ENCODE measurements at places on chromosomes 13 and 19.
A peak's percentile ranks its signal among the peaks of the same experiment; 100 is the strongest.

DNA sequence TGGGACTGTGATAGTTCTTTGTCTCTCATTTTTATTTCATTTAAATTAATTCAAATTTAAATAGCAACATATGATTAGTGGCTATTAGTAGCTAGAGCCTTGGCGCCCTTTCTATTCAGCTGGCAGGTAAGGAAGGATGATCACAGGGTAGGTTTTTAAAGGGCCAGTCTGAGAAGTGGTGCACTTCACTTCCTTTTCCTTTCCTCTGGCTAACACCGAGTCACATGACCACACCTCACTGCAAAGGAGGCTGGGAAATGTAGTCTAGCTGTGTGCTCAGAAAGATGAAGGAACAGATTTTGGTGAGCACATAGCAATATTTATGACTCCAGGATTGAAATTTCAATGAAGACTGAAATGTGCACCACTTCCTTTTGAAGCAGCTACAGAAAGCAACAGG is 128.7 kb downstream of the TSHZ3 start:
- DNase-seq, result no peak

- peak; percentile 65 for DNase-seq
Observed at GRCh38 chr13:30463787-30464495, 1.8 kb downstream of the HMGB1 start.

DNA sequence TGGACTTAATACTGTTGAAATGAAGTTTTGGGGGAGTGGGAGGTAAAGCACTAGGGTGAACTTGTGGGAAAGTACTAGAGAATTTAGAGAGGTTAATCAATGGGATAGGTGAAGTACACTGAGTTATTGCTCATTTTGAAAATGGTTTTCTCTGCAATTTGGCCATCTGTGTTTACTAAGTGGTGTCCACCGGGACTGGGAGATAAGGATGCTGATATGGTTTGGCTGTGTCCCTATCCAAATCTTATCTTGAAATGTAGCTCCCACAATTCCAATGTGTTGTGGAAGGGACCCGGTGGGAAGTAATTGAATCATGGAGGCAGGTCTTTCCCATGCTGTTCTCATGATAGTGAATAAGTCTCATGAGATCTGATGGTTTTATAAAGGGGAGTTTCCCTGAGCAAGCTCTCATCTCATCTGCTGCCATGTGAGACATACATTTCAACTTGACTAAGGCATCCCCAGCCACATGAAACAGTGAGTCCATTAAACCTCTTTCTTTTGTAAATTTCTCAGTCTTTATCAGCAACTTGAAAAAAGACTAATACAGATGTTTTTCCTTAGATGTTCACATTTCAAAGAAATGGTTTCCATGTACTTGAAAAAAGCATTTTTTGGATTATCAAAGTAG is 1569.4 kb upstream of the PRR20A start:
- no peak for DNase-seq

GRCh38 chr19:15432018-15432494 is 13.3 kb upstream of the AKAP8L start:
- DNase-seq, result no peak

GRCh38 chr19:34066007-34066643 is 106.2 kb upstream of the LSM14A start:
- no peak for DNase-seq

DNA sequence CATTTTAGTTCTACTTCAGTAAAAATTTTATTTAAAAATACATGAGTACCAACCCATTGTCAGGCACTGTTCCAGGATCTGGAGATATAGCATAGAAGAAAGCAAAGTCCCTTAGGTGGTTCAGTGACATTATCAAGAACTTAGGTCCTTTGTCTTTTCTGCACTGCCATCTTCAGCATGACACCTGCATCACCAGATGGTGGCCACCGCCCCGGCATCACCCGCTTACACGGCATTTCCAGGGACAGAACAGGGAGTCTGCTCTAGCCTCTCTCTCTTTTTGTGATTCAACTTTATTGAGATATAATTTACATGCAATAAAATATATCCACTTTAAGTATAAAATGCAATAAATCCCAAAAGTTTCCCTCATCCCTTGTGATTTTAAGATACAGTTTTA is 23.5 kb downstream of the DYRK1B start:
- no peak for DNase-seq

DNA sequence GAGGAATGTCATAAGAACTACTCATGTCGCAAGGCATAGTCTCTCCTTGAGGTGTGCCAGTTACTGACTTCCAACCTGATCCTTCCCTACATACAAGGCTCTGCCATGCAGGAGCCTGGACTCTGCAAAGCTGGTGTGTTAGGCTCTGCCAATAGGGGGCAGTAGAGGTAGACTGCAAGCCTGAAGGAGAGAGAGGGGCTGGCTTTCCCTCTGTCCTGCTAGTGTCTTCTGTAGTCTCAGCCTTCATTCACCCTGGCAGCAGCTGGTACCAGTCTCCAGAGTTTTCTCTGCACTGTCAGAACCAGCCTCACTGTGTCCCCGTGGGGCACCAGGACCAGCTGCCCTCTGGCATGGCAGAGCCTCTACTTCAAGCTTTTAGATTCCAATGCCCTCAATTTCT is 14.5 kb downstream of the SHISA2 start:
- DNase-seq, result no peak

GRCh38 chr19:52946322-52947310 is 16.1 kb downstream of the ZNF816 start:
- no peak for DNase-seq

DNA sequence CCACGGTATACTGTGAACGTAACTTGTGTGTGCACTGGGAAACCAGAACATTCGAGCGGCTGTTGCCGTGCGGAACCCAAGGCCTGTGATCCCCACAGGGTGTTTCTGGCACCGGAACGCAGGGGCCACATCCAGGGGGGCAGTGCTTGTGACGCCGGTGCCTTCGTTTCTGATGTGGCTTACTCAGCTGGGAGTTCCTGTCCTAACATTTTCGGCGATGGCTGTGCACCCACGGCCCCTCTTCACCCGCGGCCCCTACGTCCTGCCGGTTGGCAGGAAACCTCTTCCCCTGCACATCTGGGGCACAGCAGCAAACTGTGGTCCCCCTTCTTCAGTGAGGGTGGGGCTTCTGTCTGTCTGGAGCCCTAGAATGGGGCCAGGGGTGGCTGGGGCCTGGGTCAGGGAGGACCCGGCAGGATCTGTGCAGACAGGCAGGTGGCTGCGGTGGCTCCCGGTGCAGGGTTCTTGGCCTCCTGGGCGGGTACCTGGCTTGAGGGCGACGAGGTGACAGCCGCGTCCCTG is 26.2 kb downstream of the CSNK1G2 start:
- DNase-seq, result no peak

DNA sequence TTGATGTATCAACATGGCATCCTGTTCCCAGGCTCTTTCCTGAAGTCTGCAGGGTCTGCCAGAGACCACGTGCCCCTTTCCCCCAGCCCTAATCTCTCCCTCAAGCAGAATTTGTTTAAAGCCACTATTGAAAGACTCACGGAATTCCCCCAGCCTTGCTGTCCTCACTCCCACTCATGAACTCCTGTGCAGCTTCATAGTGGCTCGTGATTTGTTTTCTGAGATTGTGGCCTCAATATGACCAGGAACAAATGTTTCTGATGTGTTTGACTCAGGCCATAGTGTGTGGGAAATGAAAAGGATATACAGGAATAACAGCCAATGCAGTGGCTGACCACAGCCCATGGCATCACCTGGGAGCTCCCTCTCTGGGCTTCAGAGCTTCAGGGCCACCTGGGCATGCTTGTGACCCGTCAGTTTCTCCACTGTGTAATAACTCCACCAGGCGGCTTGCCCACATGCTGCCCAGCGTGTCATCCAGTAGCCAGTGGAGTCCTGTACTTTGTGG is 8.1 kb upstream of the SERPINE3 start:
- DNase-seq, result no peak

DNA sequence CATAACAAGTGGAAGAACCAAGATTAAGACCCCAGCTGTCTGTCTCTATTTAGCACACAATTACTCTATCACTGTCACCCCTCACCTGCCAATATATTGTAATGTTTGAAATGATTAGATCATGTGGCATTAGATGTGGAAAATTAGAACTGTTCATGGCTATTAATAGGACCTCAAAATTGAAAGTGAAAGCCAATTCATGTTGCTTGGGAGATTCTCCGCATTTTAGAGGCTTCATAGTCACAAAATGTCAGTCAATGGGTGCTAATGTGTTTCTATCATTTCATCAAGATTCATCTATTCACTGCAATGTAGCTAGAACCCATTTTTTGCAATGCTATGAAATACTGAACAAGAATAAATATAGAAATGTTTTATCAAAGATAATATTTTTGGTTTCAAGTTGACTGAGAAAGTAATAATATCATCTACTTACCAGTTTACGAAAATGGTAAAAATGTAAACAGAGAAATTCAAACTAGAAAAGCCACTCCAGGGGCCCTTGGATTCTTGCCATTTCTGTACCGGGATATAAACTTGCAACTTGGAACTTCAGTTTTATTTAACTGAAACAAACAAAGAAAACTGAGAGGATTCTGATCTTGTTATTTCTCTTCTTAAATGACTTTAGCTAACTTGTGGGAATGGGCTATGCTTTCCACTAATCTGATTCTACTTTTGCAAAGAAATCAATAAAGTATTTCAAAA is 388.6 kb downstream of the DCT start:
- DNase-seq, result no peak

DNA sequence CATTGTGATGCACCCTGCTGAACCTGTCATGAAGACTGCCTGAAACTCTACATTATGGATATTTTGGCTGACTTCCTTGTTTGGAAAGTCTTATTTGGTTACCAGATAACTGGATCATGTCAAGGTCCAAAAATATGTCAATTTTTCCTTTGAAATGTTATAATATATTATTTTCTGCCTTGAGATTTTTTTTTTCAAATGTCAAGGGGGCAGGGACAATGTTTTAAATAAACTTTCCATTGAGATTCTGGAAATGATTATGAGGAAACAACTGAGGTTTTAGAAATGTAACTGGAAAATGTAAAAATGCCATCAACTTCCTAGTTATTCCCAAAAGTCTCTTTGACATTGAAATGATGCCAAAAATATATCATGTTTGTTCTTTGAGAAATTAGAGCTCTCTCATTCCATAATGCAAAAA is 117.0 kb downstream of the RFC3 start:
- no peak for DNase-seq

DNA sequence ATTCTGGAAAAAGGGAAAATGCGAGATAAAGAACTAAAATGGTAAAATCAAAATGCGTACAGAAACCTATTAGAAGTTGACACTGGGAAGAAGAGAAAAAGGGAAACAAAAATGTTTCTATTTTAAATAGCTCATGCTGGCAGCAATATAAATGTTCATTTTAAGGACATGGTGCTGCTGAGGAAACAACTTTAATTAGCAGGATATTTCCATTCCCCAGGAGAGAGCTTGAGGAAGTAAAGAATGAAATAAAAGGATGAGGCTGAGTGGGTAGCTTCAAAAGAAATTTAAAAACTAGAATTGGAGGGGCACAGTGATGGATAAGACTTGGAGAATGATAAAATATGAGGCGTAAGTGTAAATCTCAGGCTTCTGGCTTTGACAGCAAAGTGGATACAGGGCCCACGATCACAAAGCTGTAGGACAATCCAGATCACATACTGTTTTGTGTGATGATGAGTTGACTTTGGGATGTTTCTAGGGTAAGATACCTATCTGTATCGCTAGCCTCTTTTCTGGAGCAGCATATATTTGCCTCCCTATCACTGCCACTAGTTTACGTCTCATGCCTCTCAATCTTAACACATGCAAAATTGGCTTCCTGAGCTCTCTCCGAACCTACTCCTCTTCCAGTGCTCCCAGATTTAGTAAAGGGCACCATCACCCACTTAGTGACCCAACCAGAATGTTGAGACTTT is 571.3 kb upstream of the MIR17HG start:
- DNase-seq, result no peak

DNA sequence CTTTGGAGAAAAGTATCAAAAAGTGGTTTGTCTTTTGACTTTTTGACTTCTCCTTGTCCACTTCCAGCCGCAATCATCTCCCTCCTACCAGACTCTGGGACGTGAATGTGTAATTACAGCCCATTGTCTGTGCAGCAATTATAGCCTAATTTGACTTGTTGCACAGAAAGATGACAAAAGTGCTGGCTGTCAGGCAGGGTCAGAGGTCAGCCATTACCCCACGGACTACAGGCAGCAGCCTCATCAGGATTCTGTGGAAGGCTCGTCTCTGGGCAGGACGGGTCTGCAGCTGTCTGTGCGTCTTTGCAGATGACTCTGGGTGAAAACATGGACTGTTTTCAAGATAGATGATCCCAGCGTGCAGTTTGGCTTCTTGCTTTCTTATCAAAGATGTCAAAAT is 102.2 kb upstream of the EDNRB start:
- DNase-seq, result no peak

DNA sequence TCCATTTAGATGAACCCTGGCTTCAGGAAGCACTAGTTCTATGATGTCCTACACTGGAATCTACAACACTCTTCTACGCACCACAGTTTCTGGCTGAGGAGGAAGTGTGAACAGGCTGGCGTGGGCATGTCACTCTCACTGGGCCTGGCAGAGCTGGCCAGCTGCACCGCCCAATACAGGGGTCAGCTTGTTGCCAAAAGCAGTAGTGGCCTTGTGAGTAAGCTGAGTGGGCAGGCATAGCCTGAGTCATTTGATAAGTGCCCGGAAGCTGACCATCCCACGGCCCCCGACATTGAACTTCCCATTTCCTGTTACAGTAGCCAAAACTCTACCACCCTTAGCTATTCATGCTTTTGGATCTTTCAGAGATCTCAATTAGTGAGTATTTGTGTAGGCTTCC is 240.9 kb upstream of the SERP2 start:
- DNase-seq, result no peak

DNA sequence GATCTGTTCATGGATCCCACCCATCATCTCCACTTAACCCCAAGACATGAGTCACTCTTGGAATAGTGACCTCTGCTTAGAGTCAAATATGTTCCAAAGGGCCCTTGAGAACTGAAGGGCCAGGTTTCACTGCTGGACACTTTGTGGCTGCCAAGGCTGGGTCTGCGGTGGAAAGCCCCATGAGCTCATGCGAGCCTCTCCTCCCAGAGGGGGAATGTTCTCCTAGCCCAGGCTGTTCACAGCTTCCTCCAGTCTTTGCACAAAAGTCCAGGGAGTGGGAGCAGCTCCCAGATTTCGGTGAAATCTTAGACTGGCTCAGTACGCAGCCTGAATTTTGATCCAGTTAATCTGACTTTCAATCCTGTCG is 732 bp upstream of the DCLK1 start:
- no peak for DNase-seq

GRCh38 chr19:29618871-29619270 is 12.8 kb downstream of the POP4 start:
- no peak for DNase-seq

GRCh38 chr19:45677351-45678230 is 9.6 kb downstream of the GIPR start:
- peak; percentile 69 for DNase-seq

DNA sequence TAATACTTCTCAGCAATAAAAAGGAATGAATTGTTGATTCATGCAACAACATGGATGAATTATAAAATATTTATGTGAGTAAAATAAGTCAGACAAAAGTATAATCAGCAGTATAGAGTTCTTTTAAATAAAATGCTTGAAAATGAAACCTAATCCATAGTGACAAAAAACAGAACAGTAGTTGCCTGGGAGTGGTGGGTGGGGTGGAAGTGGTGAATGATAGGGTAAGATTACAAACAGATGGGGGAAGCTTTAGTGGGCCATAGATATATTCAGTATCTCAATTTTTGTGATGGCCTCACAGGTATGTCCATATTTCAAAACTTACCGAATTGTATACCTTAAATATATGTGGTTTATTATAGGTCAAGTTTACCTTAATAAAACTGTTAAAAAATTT is 124.9 kb upstream of the UBL3 start:
- no peak for DNase-seq
